Lower leg skin (tissue), 4 donors: ENCODE measurements at places on chromosomes 11 and 22. TPM values are rescaled to one million over a fixed set of nuclear protein-coding genes. Genes with fewer than 3 reads are reported as not detected.

CHST1 gene
- 1.5 TPM for total RNA-seq

OAF gene
- 12.8 TPM for total RNA-seq

UPK3A gene
- 0.49 TPM for total RNA-seq

VSIG10L2 gene
- total RNA-seq, result 7.2 TPM

EXPH5 gene
- total RNA-seq, result 122 TPM

APOL4 gene
- 5.4 TPM for total RNA-seq

ZBED5 gene
- total RNA-seq, result 38.0 TPM

PIK3C2A gene
- 30.5 TPM for total RNA-seq

ARHGAP20 gene
- total RNA-seq, result 0.99 TPM

CTTN gene
- 257 TPM for total RNA-seq

DNA sequence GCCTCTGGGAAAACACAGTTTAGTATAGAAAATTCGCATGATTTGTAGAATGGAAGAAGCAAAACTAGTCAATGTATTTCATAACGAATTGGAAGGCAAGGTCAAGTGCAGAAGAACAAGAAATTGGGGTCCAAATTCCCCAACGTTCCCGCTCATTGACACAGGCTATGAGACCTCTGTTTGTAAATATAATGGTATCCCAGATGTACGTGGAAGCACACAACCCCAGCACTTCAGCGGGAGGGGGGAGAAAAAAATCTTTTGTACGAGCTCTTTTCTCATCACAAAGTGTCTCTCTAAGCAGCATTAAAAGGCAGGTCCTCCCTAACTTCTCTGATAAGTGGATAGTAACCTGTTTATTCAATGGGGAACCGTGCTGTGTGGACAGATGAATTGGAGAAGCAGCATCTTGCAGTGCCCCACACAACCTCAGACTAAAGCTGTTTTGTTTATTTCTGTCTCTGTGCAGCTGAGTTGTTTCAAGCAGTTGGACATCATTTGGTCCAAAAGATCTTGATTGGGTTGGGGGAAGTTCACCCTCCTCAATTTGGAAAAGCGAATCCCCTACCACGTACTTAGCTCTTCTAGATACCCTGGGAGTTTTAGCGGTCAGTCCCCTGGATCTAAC lies 1.1 kb upstream of the GAB2 start:
- no peak for DNase-seq

- DNase-seq, result peak; percentile 70
Observed at GRCh38 chr22:40396882-40397281, 26.5 kb downstream of the SGSM3 start.

DNA sequence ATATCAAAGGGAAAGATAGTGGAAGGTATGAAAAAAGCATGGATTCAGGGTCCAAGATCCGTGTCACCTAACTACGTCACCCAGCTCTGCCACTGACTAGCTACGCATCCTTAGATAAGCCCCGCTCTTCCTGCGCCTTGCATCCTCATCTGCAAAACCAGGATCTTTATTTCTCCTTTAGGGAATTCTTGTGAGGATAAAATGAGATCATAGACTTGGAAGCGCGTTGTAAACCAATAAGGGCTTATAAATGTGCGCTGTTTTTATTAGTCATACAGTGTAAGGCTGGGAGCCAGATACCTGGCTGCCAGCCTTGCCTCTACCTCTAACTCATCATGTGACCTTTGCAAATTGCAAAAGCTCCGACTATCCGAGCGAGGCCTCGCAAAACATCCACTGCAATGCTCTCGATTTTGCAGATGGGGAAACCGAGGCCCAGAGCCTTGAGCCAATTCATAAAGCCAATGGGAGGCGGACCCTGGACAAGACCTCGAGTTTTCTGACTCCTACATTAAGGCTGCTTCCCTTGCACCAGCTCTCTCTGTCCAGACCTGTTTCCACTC lies 753 bp downstream of the PRPF19 start:
- no peak for DNase-seq

DNA sequence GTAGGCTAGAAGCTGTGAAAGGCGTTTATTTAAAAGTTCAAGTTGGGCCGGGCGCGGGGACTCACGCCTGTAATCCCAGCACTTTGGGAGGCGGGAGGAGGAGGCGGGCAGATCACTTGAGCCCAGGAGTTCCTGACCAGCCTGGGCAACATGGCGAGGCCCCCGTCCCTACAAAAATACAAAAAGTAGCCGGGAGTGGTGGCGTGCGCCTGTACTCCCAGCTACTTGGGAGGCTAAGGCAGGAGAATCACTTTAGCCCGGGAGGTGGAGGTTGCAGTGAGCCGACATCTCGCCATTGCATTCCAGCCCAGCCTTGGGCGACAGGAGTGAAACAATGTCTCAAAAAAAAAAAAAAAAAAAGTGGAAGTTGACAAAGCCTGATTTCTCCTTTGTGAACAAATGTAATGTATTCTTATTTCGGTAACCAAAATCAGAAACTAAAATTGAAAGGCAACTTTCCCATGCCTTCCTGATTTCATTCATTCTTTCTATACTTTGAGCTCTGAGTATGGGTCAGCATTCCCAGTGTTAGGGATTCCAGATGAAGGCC lies 825 bp downstream of the PTPMT1 start:
- DNase-seq, result peak; percentile 76

DNA sequence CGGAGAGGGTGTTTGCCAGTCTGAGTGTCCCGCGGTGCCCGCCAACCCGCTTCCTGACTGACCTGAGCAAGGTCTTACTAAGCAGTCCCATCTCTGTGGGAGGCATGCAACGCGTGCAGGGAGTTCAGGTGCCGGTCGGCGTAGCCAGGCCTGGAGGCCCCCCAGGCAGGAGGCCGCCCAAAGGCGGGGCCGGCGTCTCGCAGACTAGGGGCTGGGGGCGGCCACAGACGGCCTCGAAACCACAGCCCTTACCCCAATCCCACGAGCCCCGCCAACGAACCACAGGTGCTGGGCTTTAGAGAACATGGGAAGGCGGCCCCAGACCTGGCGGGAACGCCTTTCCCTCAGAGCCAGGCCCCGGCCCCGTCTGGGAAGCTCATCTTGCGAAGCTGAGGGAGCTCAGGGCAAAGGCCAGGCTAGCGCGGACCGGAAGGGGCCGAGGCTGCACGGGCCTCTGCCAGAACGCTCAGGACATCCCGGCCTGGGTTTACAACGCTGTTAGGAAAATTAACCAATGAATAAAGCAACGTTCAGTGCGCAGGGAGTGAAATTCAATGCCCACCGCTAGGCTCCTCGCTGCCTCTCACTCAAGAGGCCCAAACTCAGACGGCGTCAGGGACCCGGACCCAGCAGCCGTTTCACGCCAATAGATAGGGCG lies 2.1 kb upstream of the MTFP1 start:
- peak; percentile 91 for DNase-seq

DNA sequence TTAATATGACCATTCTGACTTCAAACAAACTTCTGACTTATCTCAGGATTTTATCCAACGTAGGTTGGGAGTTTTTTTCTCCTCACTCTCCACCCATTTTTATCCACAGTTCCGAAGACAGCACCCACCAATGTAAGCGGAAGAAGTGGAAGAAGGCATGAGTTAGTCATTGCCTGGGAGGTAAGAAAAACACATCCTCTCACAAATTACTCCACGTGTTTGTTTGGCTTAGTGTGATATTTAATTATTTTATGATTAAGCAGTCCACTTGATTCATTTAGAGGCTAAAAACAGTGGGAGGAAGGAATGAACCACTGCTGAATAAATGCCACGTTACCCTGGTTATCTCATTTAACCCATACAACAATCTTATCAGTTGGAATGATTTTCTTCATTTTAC lies 389.6 kb upstream of the ARHGAP42 start:
- no peak for DNase-seq

DNA sequence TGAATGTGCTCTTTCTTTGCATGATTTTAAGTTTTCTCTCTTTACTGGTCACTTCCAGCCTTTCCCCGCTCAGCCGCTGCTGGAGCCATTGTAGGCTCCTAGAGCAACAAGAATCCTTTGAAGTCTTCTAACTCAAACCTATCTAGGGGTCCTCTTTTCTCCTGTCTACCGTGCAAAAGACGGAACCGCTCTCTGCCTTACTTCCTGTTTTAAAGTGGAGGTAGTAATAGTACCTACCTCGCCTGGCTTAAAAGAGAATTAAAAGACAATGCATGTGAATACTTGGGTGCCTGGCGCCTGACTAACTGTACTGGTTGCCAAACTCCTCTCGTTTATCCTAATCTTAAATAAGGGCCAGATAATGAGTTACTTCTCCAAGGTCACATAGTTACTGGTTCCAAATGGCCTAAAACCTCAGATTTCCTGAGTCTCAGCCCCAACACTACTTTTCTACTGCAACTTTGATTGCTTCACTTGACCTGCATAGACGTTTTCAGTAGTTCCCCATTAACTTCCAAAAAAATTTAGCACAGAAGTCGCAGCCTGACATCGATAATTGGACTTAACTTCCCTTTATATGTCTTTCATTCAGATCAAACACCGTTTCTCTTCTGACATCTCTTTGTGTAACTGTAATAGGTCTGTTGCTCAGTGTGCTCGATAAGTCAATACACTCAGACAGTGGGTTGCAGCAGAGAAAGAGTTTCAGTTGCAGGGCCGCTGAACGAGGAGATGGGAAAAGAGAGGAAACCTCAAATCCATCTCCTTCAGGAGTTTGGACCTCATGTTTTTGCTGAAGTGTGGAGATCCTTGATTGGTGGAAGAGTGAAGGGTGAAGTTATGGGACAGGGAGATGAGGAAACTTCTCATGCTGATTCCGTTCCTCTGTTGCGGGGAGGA lies 891 bp downstream of the SAMM50 start:
- DNase-seq, result no peak

GRCh38 chr11:87894961-87895360 lies 280.3 kb downstream of the RAB38 start:
- DNase-seq, result no peak

DNA sequence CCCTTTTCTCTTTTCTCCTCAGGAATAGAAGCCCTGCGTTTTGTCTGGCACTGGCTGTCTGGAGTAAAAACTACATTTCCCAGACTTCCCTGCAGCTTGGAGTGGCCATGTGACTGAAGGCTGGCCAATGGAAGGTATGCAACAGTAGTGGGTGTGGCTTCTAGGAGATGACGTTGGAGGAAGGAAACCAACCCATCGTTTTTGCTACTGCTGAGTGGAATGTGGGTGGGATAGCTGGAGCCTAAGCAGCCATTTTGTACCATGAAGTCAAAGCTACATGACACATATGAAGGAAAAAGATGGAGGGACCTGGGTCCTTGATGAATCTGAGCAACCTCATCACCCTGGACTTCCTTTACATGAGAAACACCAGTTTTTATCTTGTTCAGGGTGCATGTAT lies 19.6 kb downstream of the FGF3 start:
- no peak for DNase-seq

- DNase-seq, result no peak
Observed at GRCh38 chr11:2890466-2891294, 5.1 kb upstream of the CDKN1C start.

DNA sequence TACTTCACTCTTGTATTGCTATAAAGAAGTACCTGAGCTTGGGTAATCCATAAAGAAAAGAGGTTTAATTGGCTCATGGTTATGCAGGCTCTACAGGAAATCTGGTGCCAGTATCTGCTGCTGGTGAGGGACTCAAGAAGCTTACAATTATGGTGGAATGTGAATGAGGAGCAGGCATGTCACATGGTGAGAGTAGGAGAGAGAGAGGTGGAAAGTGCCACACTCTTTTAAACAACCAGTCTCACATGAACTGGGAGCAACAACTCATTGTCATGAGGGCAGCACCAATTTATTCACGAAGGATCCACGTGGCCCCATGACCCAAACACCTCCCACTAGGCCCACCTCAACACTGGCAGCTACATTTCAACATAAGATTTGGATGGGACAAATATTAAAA lies 24.6 kb upstream of the IGLL5 start:
- DNase-seq, result no peak

GRCh38 chr22:43346521-43346929 lies 3.4 kb upstream of the SCUBE1 start:
- no peak for DNase-seq

DNA sequence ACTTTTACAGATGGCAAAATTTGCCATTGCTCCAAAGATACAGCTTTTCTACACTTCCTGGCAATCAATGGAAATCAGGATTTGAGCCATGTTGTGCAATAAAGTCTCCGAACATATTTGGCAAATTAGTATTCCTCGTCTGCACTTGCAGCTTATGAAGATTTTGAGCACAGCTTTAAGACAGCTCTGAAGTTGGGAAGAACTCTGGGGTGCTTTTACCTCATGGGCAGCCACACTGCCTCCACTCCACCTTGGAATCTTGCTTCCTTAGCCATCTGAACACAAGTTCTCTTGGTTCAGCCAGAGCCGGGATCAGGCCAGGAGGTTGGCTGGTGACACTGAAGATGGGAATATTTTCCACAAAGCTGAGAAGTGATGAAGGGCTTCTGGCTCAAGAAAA lies 191.2 kb downstream of the CWF19L2 start:
- no peak for DNase-seq

DNA sequence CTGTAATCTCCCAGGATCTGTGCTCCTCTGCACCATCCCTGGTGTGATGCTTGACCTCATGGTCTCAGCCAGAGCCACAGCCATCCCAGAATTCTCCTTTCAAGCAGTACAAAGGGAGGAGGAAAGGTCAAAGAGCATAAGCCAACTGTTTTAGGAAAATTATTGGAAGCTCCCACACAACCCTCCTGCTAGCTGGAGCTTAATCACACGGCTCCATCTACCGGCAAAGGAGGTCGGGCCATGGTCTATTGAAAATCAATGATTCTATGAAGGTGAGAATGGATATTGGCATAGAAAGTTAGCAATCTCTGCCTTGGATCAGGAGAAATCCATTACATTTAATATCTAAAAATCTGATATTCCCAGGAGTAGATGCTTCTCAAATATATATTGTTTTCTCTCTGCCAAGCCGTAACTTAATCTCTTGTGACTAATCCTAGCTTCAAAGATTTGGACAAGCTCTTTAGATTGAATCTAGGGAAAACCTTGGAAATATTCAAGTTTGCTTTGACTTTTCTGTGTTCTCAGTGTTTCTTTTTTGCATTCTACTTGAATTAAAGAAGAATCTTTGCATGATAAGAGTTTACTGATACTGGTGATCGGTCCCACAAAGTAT lies 259.6 kb downstream of the NTM start:
- DNase-seq, result no peak

DNA sequence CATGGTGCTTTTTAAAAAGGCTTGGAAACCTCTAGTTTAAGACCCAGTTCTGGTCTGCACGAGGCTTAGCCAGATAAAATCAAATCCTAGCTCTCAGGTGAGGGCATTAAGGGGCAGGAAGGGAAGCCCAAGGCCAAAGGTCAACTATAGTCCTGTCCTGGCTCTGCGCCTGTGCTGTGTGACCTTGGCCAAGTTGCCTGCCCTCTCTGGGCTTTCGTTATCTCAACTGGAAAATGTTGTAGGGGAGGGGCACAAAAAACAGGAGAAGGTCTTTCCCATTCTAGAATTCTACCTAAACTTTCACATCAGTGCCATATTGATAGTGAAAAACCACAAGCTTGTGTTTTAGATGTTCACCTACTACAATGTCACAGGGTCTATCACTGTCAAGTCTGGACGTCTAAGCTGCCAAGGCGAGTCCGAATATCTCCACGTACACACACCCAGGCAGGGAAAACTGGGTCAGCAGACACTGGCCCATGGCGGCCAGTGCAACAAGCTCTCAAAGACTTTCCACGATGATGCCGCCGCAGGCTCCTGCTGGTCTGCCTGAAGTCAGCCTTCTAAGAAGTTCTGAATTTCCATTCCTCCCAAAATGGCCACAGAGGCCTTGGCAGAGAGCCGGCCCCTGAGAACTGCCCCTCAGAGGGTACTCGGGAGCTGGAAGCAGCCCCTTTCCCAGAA lies 18.0 kb downstream of the MN1 start:
- DNase-seq, result no peak

GRCh38 chr11:125061281-125061680 lies 1.8 kb upstream of the SLC37A2 start:
- no peak for DNase-seq
